Activated CD4-positive, alpha-beta T cell treated with anti-CD3 and anti-CD28 coated beads for 4 hours (primary cell): ENCODE measurements at places on chromosomes 12 and 14.

DNA sequence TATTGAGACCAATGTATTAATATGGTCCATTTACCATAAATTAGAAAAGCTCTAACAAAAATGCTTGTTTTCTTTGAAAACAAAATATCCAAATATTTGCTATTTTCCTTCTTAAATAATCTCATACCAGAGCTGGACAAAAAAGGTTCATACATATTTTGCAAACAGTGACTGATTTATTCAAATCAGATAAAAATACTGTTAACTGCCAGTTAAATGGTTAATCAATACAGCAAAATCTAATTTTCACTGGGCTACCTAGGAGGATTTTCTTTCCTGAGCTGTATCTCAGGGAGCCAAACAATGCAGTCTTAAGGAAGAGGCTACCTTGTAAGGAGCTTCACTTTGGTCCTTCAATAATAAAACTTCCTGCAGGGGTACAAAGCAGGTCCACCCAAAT is 2.0 kb downstream of the FERMT2 start:
- DNase-seq: no peak

- DNase-seq: no peak
Measured at GRCh38 chr14:106809615-106810014, 1283.2 kb downstream of the TMEM121 start.

DNA sequence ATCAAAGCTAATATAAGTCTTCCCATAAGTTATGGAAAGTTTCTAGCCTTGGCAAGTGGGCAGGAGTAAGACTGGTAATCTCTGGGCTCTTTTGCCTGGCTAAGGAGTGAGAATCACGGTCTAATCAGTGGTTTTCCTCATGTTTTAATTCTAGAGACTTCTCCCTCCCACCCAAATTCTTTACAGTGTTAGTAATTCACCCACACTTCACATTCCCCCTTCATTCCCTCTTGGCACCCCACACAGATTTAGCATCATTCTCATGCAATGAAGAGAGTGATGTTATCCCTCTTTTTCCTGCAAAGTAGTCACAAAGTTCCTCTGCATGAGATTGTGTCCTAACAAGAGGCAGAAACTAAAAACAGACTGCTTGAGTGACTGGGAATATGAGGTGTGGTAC is 28.6 kb upstream of the CACNA2D4 start:
- DNase-seq: no peak

- DNase-seq: no peak
Measured at GRCh38 chr14:70671652-70672644, 30.2 kb downstream of the TTC9 start.

GRCh38 chr12:6961278-6961694 is 9.2 kb downstream of the PHB2 start:
- peak; percentile 96 for DNase-seq

GRCh38 chr14:75811136-75811829 is 150.2 kb downstream of the TTLL5 start:
- no peak for DNase-seq

DNA sequence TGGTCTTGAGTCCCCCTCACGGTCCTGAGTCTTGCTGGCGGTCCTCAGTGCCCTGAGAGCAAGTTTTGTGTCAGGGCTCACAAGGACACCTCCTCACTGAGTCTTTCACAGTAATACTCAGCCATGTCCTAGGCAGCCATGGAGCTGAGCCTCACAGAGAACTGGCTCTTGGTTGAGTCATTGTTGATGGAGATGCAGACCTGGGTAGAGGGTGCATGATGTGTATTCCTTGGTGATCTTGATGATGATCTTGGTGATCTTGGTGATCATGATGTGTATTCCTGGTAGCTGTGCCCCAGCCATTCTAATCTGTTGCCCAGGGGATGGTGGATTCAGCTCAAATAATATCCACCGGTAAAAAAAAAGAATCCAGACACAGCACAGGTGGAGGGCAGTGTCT is 495.4 kb downstream of the TMEM121 start:
- DNase-seq: no peak

GRCh38 chr14:58765843-58766242 is 128.1 kb downstream of the DACT1 start:
- DNase-seq: no peak

GRCh38 chr14:76007852-76008251 is 22.3 kb downstream of the IFT43 start:
- no peak for DNase-seq

- no peak for DNase-seq
Measured at GRCh38 chr14:90642244-90642717, 173.9 kb downstream of the TTC7B start.
